ENCODE measurements at places on chromosomes 5 and 9.

DNA sequence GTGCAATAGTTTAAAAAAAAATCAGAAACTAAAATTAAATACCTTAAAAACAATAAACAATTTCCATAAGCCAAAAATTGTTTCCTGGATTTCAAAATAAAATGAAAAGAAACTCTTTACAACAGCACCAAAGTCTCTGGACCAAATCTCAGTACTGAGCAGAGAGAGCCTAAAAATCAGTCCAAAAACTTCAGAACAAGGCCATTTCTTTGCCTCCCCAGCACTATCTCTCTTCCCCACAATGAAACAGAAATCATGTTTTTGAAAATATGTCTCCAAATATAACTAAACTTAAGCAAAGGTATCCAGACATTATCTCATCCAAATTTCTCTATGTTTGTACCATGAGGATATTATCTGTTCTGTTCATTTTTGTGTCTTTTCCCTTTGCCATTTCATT, 1.0 kb downstream of the FREM1 start:
- DNase-seq, result no peak

DNA sequence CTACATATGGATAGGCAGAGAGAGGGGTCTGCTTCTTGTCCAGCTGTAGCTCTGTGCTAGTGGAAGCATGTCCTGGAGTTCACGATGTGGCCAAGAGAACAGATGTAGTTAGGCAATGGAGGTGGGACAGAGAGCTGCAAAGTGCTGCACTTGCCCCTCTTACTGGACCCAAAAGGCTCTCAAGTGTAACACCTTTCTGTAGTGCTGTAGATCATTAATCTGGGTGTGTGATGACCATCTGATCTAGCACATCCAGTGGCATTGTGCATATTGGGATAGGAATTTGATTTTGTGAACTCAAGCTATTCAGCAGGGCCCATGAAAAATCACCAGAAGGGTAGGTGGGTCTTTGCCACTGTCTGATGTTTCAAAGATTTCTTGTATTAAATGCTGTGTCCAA, 151.4 kb downstream of the KDM4C start:
- DNase-seq, result no peak

DNA sequence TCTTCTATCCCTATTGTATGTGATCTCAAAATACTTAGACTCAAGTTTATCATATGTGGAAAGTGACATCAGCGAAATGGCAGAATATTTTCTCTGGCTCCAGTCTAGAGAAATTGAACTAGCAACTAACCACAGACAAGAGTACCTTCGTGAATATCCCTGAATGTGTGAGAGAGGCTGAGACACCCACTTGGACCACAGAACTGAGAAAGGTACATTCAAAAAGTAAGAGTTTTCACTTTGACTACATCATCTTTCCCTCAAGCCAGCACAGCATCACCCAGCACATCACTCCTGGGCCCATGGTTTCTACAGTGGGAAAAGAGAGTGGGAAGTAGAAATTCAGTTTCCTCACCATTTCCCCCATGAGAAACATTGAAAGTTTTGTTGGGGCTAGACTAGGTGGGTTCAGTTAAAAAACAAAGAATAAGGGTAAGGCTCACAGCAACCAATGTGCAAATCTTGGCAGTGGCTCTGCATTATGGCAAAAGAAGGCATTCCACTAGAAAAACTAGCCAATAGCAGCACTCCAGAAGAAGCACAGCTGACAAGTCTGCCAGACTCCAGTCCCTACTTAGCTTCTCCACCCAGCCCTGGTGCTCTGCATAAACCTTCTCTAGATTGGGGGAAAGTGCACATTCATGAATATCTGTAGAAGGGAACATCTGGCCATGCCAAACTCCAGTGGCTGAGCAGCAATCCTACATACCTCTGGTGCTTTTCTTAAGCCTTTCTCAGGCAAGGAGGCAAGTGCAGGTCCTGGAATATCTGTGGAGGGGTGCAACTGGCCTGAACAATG, 225.6 kb upstream of the VLDLR start:
- DNase-seq, result no peak

GRCh38 chr9:8267636-8268035, 468.1 kb upstream of the DMAC1 start:
- no peak for DNase-seq

DNA sequence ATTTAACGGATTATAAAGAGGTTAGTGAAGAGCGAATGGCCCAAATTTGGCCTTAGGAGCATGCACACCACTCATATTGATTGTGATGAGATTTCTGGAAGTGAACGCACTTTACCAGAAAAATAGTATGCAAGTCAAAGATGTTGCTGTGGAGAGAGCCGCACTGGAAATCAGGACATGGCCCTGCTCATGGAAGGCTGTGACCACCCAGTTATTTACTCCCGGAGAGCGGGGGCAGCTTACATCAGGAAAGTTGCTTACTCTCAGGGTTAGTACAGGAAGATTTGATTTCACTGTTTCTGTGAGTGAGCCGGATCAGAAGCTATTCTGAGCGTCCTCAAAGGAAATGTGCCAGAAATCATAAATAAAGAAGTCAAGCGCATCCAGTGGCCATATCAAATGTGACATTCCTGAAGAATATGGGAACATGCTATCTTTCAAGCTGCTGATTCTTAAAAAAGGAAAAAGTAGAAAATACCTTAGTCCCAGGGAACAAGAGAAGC, 42.9 kb upstream of the STRBP start:
- no peak for DNase-seq

DNA sequence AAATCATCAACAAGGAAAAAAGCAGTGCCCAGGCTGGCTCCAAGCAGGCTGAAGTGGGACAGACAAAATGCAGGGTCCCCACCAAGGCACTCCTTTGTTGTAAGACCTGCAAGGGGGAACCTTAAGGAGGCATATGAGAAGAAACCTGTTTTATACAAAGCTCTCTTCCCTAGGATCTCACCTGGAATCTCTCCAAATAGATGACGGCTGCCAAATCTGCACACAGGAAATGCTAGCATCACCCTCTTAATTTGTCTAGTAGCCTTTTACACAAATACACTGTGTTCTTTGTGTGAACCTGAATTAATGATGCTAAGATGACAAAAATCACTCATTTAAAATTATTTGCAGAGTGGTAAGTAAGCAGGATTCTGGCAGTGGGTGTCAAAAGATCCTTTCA, 280.2 kb downstream of the SPOCK1 start:
- no peak for DNase-seq

DNA sequence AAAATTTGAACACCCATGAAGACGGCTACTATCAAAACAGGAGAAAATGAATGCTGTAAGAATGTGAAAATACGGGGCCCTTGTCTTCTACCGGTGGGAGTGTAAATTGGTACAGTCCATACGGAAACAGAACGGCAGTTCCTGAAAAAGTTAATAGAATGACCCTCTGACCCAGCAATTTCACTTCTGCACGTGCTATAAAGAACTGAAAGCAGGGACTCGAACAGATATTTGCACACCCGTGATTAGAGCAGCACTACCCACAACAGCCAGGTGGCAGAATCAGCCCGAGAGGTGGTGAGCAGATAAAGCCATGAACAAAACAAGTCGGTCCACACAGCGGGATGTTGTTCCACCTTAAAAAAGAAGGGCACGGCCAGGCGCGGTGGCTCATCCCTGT, 22.6 kb upstream of the SLC12A7 start:
- no peak for DNase-seq

- DNase-seq, result no peak
Observed at GRCh38 chr5:162288647-162289296, 221.2 kb downstream of the GABRG2 start.

DNA sequence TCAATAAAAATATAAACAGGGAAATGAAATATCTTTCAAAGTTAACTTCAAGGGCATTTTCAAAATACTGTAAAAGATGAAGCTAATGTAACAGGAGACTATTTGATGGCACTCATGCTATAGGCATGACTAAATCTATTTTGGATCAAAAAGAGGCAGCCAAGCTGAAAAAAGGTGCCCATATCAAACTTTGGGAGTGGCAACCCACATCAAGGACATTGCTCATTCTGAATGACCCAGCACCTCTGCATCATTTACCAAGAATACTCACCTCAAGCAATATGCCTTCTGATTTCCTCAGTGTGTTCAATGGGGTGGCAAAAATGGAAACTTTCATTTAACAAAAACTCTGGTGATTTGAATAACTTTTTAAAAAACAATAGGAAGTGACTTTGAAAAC, 853.3 kb downstream of the TLE1 start:
- no peak for DNase-seq

- DNase-seq, result no peak
Observed at GRCh38 chr5:120062515-120062917, 401.6 kb upstream of the PRR16 start.

GRCh38 chr5:167850911-167851310, 440.5 kb upstream of the WWC1 start:
- no peak for DNase-seq

GRCh38 chr5:52692039-52692438, 95.7 kb upstream of the ITGA1 start:
- DNase-seq, result no peak

DNA sequence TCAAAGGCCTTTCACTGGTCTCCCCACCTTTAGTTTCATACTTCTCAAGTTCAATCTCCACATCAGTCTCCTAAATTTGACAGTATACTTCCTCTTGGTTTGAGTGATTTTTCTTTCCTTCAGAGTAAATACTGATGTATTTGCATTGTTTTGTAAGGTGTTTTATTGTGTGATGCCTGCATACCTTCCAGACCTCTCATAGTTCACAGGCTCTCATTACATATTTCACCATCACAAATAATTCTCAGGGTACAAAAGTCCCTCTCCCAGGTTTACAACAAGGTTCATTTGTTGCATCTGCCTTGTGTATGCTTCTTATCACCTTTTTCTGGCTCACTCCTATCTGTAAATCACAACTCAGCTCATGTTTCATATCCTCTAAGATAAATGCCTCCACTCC, 22.2 kb upstream of the TUSC1 start:
- DNase-seq, result no peak

DNA sequence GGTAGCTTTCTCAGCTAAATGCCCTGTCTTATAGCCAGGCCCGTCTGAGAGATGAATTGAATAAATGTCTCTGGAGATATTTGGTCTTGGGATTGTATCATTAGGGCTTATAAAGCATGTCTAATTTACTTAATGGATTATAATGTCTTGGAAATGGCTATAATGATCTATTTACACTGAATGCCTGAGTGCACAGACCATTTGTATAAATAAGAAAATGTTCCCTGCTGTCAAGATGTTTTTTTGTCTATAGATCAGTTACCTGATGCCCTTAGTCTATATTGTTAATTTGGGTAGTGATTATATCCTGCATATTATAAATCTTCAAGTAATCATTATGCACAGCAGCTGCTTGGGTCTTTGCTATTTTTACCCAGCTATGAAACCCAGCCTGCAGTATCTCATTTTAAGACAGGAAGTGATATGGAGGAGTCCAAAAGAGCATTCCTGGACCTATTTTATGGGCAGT, 112.9 kb upstream of the ACTBL2 start:
- no peak for DNase-seq

DNA sequence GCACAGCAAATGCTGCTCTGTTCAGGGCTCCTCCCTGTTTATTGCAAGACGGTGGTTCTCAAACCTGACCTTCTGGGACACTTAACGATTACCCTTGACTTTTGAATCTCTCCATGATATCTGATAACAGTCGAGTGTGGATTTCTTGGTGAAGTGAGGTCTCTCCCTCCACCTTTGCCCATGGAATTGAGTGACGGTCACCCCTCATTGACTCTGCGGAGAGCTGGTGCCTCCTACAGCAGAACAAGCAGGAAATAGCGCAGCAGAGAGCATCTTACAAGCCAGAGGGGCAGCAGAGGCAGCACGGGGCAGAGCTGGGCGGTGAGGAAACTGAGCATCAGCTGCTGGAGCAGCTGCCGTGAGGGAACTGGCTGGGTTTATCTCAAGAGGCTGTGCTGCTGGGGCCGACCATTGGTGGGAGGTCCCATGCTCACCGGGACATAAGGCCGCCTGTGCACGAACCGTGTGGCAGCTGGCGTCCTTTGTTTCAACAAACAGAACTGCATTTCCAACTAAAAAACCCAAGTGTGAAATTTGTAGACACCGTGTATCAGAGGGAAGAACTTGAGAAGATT, 189.8 kb downstream of the MTRR start:
- DNase-seq, result no peak

GRCh38 chr5:141703133-141703561, 21.1 kb upstream of the ARAP3 start:
- no peak for DNase-seq

- no peak for DNase-seq
Observed at GRCh38 chr9:13860946-13861640, 452.8 kb downstream of the NFIB start.

- DNase-seq, result no peak
Observed at GRCh38 chr5:135136546-135136945, 102.5 kb upstream of the PITX1 start.

GRCh38 chr5:63726496-63726895, 235.7 kb downstream of the HTR1A start:
- DNase-seq, result no peak

- DNase-seq, result no peak
Observed at GRCh38 chr9:21316860-21317259, 11.7 kb upstream of the IFNA5 start.

- no peak for DNase-seq
Observed at GRCh38 chr5:17890501-17890900, 256.2 kb downstream of the TAF11L14 start.

DNA sequence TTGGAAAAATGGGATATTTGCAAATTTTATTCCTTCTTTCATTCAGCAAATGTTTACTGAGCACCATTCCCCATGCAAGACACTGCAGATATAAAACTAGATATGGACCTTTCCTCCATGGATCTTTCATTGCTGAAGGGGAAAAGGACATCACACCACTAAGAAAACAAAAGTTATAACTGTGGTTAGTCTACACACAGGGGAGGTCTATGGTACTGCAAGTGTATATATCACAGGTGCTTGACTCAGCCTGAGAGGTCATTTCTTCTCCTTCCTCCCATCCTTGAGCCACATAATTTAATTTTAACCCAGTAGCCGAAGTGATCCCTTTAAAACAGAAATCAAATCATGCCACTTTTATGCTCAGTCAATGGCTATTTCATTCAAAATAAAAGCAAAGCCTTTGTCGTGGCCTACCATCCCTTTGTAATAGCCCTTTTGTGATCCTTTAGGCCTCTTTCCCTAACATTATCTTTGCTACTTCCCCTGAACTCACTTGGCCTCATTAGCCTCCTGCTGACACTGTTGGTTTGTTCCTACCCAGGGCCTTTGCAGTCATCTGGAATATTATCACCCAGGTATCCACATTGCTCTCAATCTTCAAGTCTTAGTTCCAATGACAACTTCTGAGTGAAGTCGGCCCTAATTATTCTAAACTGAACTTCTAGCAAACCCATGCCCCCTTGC, 213.2 kb downstream of the GABRB2 start:
- DNase-seq, result no peak

- no peak for DNase-seq
Observed at GRCh38 chr9:1939466-1939865, 75.7 kb upstream of the SMARCA2 start.

Data from hippocampal formation (tissue), 2 donors.